Type B pancreatic cell (in vitro differentiated cells): ENCODE measurements at places on chromosomes 16 and 17. TPM values are rescaled to one million over a fixed set of nuclear protein-coding genes. Genes with fewer than 3 reads are reported as not detected.

DNA sequence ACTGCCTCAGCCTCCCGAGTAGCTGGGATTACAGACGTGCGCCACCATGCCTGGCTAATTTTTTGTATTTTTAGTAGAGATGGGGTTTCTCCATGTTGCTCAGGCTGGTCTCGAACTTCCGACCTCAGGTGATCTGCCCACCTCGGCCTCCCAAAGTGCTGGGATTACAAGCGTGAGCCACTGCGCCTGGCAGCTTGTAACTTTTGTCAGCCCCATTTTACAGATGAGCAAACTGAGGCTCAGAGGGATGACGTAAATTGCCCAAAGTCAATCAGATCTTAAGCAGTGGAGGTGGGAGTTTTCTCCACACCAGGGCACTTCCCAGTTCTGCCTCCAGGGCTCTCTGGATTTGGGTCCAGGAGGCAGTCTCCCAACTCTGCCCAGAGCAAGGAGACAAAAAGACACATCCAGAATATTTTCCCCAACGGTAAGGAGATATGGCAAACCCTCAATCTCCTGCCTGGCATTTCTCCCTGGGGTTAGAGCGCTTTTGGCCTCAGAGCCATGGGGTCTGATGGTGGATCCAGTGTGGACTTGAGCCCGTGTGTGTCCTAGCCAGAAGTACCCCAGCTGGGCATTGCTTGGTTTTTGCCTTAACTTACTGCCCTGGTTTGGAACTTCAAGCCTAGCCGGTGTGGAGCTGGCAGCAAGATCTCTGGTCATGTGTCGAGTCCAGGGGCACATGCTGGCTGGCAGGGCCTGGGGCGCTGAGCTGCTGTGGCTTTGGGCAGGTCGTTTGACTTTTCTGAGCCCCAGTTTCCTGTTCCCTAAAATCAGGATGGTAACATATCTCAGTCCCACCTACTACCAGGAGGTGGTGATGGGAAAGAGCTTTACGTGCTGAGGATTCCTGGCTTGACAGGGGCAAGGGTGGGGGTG, 3.4 kb downstream of the ADAM11 start:
- no peak for DNase-seq

DNA sequence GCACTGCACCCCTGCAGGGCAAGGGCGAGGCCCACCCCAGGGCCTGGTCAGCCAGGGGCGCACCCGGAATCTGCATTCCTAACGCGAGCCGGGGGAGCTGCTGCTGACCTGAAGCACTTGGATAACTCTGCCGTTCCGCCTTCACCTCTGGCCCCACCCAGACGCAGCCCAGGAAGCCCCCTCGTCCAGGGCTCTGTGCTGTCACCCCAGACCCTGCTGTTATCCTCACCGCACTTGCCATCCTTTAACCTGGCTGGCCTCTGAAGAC, 13.3 kb upstream of the PABPN1L start:
- no peak for DNase-seq

GRCh38 chr16:77882358-77882757, 94.0 kb downstream of the VAT1L start:
- DNase-seq, result no peak

- no peak for DNase-seq
Measured at GRCh38 chr17:61504697-61505096, 52.5 kb downstream of the TBX4 start.

DNA sequence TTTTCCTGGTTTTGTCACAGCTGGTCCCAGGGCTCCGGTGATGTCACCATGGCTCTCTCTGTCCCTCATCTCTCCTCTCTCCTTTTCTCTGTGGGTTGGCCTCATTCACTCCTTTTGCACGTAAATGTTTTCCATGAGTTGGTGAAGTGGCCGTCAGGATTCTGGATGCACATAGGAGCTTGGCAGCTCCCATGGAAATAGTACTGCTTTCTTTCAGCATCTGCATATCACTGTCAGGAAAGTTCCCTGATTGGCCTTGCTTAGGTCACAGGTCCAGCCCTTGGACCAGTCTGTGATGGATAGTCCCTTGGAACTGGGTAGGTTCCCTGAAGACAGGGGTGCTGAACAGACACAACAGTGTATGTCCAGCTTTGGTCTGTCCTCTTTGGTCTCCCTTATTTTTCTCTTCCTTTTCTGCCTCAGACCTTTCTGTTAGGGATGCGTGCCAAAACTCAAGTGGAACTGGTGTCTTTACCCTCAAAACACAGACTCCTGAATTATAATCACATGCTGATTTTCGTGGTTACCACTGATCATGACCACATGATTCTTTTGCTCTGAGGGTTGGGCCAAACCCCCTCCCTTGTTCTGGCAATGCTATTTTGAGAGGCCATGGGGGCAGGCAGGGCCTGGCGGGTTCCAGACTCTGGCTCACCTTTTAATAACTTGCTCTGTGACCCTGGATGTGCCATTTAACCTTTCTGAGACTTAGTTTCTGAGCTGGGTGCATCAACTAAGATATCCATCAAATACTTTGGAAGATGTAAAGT, 99.0 kb downstream of the MSI2 start:
- no peak for DNase-seq

DNA sequence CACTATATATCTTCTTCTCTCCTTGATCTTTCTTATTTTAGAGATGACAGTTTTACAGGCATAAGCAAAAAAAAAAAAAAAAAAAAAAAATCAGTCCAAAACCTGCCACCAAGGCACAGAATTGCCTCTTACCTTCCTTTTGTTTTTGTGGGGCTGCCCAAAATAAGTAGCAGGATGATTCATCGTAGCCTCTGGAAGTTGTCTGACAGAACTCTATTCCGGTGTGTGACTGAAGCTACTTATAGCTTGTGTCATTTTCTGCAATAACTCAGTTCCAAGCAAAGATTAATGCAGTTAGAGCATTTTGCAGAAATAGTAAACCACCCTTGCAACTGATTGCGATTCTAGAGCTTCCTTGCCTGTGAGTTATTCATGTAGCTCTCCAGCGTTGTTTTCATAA, 186.8 kb downstream of the KIF2B start:
- no peak for DNase-seq

DNA sequence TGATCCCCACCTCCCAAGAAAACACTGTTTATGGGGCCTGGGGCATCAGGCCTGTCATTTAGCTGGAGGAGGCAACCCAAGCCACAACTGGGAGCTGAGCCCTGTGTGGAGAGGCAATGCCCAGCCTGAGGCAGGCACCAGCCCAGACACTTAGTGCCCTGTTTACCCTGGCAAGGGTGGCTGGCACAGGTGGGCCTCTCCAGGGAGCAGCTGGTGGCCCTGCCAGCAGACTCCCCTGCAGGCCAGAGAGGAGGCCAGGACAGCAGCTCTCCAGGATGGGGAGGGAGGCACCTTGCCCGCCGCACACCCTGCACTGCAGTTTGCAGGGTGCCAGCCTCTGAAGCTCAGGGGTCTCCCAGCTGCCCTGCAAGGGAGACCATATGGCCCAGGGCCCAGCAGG, 9.1 kb upstream of the TMEM92 start:
- no peak for DNase-seq

DNA sequence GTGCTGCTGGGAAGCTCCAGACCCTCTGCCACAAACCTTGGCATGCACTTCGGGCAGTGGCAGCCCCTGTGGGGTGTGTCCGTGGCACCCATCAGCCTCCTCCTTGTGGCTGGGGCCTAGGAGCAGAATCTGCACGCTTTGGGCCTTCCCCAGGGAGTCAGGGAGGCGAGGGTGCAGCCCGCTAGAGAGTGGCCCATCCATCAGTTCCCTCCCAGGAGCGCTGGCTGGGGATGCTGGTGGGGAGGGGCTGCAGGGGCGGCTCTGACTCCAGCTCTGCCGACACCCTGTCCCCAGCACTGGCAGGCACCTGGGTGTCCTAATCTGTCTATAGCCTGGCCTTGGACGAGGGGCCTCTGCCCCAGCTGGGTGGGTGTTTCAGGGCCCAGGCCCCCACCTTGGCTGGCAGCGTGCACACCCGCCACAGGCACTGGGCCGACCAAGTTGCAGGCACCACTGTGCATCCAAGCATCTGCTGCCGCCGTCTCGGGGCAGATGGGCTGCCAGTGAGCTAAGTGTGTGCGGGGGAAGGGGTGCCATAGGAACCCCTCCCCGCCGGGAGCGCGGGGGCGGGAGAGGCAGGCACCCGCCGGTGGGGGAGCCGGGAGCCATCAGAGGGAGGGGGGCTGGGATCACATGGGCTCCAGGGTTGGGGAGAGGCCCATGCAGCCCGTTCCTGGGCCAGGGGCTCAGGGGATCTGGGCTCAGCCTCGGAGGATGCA, 30.2 kb downstream of the ENDOV start:
- DNase-seq, result no peak

DNA sequence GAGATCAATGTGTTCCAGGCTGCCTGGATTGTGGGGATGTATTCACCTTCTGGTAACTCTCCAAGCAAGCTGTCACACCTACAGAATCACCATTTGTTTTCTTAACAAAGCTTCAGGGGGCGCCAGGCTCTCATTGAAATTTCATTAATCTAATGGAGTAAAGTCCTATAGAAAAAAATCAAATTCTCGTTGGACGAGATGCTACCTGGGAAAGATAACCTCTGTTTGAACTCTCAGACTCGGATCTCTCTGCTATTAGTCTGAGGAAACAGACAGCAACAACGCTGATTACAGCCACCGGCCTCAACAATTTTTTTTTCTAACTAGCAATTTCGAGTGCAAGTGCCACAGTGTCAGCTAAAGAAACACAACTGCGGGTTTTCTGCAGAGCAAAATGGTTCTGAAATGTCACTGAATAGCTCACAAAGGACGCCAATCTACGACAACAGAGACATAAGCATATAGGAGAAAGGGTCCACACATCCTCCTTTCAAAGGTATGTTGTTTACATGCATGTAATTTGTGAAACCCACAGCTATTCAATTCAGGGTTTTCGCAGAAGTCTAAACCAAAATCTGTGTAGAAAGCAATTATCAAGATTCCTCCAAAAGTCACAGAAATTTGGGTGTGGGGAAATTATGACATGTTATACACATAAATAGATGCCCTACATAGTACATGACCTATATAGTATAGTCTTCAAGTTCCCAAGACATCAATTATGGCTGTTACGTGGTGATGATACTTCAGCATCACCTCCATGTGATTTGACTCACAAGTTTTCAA, 135.8 kb downstream of the SKAP1 start:
- no peak for DNase-seq

- no peak for DNase-seq
Measured at GRCh38 chr17:2138318-2138717, 83.4 kb downstream of the HIC1 start.

DNA sequence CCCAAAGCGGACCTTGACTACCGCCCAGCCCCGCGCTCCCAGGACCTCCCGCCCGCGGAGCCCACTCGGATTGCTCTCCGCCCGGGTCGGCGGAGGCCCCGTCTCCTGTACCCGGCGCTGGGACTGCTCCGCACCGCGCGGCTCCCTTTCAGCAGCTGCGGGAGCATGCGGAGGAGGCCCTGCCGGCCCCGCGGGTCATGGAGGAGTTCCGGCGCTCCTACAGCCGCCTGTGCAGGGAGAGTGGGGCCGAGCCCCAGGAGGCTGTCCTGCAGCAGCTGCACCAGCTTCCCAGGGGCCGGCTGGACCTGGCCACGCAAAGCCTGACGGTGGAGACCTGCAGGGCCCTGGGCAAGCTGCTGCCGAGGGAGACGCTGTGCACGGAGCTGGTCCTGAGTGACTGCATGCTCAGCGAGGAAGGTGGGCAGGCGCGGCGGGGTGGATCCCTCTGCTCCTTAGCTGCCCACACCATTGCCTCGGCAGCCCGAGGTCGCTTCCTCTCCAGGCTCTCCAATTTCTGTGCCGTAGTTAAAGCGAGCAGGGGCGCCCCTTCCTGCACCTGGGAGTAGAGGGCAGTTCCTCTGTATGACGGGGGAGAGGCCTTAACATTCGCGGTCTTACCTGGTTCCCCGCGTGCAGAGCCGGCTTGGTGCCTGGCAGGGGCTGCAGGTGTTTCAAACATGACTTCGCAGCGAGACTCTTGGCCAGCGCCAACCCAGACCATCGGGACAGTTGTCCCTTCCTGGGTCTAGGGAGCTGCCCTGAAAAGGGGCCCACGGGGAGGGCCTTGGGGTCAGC, 539 bp downstream of the LRRC45 start:
- DNase-seq, result no peak

- DNase-seq, result no peak
Measured at GRCh38 chr17:1709971-1710806, at the start of gene TLCD2. Gene TLCD2, minus strand, starts transcription at chr17:1710377. Its CDS starts 135 bp downstream, at chr17:1710242.

DNA sequence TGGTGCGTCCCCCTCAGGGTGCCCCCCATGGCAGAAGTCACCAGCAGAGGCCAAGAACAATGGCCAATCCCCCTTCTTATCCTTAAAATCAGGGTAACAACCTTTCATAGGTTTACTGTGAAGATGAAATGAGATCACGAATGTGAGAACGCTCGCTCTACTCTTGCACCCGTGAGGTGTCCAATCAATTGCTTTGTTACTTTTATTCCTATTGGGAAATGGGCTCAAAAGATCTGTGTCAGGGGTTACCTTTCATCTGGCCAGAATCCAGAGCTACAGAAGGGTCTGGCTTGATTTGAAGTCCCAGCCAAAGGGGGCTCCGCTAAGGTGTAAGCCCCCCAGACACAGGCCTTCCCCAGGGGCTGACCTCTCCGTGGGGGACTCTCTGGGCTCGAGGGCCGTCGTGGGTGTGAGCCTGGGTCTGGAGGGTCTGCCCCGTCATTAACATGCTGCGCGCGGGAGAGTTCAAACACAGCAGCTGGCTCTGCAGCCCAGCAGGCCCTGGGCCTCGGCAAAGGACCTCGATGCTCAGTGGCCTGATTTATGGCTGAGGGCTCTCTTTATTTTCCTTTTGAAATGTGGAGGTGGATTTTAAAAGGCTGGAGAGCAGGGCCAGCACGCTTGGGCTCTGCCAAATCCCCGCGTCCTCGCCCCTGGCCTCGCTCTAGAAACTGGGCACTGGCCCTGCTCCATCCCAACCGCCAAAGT, 10.4 kb downstream of the ABR start:
- no peak for DNase-seq

DNA sequence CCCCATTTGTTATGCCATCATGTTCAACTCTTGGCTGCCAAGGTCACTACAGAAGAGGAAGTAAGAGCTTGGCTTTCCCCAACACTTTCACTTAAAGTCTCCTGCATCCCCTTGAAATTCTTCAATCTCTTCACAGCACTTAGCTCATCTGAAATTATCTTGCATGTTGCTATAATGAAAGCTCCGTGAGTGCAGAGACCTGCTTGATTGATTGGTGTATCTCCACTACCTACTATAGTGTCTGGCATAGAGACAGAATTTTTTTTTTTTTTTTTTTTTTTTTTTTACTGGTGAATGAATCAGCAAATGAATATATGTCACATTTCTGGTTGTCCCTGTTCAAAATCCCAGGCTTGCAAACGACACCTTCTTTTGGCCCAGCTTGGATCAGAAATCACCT, 1.9 kb upstream of the SDR42E1 start:
- no peak for DNase-seq

GRCh38 chr16:73420244-73420643, 372.3 kb upstream of the ZFHX3 start:
- no peak for DNase-seq

ALDH3A1 gene
- 0.24 and 0.77 TPM in 2 replicates for total RNA-seq

SSTR5 gene
- total RNA-seq, result 0.43 and 1.8 TPM in 2 replicates

CCDC200 gene
- not detected in 2 replicates for total RNA-seq

EFCAB3 gene
- total RNA-seq, result not detected in 2 replicates

ENKD1 gene
- total RNA-seq, result 12.2 and 18.8 TPM in 2 replicates

GRAP gene
- 0.22 TPM in 1 of 2 replicates, not detected in the other for total RNA-seq

CACNG3 gene
- not detected in 2 replicates for total RNA-seq

HBA2 gene
- not detected in 2 replicates for total RNA-seq

KRT31 gene
- 0.79 TPM in 1 of 2 replicates, not detected in the other for total RNA-seq
